Activated CD4-positive, alpha-beta T cell treated with anti-CD3 and anti-CD28 coated beads for 36 hours (primary cell): ENCODE measurements at places on chromosomes 1 and 21.

- peak; percentile 9 for DNase-seq
Observed at GRCh38 chr1:162151900-162152829, 82.7 kb downstream of the NOS1AP start.

DNA sequence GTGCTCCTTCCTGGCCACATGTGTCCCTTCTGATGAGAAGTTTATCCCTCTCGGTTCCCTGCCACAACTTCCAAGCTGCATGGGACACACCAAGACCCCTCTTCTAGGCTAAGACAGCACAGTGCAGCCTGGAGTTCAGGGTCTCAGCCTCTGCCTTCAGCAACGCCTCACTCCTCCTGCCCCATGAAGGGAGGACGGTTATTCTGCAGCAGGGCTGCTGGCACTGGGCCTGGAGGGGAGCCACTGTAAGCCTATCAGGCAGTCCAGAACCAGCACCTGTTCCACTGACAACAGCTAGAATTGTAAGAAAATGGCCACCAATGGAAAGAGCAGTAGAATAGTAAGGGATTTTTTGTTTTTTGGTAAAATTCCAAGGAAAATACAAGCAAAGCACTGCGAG is 72.3 kb downstream of the GALNT2 start:
- no peak for DNase-seq

DNA sequence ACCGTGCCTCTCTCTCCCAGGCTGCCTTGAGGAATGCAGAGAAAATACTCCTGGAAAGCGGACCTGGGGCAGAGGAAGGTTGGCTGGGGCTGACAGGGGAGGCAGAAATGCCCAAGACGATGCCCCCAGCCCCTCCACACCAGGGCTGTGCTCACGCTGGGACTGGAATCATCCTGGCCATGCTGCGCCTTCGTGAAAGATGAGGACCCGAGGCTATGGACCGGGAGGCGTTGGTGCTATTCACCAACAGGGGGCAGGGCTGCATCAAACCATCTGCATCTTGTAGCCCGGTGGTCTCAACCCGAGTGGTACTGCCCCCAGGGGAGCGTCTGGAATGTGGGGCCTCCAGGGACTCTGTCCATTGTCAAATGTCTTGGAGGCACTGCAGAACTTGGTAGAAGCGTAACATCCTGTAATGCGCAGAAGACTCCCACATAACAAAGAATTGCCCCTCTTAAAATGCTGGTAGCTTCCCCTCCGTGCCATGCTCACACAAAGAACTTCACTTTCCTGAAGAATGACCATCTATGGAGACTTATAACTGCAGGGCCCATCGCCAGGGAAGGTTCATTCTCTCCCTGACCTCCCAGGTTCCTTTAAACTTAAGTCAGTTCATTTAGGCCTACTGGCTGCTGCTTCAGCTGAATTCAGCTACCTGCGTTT is 251.2 kb downstream of the RRAGC start:
- DNase-seq = peak; percentile 47

DNA sequence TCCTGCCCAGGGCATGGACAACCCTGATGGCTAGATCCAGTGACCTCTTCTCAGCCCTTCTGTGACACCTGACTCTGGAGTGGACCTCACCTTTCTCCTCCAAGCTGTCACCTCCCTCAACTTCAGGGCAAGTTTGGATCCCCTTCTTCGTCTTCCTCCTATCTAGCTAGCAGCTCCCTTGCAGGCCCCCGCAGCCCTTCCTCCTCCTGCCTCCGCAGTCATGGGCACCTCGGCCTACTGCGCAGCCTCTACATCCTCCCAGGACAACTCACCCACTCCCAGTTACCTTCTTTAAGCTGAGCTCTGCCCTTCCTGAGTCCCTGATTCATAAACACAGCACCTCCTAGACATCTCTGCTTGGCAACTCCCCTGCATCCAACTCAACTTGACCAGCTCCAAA is 61.3 kb upstream of the ID3 start:
- DNase-seq = no peak

GRCh38 chr1:53324321-53324720 is 3.5 kb downstream of the LRP8 start:
- DNase-seq = no peak

DNA sequence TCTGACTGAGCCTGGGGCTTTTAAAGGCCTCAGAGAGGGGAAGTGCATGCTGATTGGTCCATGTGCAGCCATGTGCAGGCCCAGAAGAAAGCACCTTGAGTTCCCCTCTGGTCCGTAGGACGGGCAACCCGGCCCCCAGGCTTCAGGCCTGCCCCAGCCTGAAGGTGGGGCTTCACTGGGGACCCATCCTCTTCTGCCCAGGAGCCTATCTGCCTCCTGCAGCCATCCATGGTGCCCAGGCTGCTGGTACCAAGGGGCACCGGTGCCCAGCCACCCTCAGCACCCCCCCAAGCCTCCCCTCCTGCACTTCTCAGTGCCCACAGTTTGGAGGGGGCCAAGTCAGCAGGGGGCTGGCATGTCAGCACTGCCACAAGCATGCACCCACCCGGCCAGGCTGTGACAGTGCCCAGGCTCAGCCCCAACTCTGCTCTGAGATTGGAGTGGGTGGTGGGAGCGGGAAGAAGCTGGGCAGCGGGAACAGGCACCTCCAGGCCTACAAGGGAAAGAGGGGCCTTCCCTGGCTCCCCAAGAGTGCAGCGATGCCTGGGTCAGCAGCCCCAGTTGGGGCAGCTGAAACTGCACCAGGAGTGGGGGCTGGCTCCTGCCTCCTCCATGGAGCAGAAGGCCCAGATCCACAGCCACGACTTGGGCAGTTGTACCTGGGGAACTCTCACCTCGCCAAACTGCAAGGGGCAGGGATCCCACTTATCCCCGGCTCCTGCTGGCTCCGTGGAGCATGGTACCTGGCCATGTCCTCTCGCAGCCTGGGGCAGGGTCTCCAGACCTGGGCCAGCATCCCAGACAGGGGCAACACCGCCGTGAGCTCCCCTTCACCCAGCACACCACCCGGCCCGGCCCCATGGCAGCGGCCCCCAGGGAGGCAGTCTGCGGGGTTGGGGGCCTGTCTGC is 11.7 kb downstream of the COL6A2 start:
- DNase-seq = no peak

DNA sequence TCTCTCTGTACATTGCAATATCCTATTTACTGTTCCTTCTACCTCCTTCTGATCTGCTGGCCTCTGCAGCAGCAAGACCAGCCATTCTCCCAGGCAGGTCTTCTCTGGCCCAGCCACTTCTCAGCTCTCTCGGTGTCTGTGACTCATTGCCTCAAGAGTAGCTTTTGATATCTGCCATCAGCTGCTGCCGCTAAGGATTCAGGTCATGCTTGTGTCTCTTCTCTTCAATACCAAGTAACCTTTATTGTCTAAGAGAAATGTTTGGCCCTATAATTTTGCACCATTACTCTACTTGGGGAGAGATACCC is 101.8 kb downstream of the TMEM53 start:
- DNase-seq = no peak

DNA sequence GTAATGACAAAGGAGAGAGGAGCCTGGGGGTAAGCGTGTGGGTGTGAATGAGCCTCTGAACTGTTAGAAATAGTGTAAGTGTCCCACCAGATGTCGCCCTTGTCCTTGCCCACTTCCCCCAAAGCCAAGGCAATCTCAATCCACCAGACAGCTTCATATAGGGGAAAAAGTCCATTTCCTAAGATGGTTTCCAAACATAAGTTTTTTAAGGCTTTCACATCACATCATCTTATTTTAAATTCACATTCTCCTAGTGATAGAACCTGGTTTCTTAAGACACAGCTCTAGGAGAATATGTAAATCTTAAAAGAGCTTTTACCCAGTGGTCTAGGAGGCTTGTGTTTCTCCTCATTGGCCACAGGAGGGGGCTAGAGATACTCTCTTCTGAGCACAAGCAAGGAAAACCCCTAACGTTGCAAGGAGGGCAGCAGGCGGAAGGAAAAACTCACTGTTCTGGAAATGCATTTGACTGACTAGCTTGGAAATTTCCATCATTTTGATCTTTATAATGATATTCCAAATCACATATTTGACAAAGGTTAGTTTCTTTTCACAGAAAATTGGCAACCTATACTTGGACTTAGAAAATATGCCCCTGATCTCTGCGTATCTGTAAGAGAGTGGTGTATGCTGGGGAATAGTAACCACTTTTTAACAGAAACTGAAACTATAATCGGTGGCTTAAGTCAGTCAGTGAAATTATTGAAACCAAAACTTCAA is 51.9 kb upstream of the LPAR3 start:
- peak; percentile 75 for DNase-seq

GRCh38 chr1:198620951-198621824 is 17.7 kb upstream of the PTPRC start:
- peak; percentile 84 for DNase-seq

GRCh38 chr1:100942304-100943046 is 46.6 kb downstream of the SLC30A7 start:
- no peak for DNase-seq

DNA sequence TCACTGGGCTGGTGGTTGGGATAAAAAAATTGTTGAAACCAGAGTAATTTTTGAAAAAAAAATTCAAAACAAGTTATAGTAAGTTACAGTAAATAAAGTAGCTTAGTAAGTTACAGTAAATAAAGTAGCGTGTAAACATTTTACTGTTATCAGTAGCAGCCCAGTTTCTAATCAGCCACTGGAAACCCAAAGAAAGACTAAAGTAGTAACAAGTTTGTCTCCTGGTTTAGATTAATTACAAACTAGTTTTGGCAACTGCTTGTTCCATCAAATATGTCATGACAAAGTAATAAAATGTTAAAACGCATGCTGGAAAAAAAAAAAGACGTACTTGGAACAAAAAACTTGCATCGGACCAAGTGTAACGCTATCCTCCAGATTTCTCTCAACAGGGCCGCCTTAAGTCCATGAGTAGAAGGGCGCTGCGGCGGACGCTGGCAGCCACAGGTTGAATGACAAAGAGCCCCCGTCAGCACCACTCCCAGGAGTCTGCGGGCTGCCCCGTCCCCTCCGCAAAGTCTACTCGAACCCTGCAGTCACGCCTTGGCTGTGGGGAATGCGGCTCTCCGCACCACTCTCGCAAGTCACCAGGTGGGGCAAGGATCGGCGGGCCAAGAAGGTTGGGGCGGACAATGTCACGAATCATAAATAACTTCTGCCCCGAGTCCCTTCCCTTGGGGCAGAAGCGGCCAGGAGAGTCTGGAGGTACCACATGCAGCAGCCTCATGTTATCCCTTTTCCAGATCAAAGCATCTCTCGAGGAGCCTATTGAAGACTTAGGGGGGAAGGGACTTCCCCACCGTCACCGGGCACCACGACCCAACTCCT is 837 bp downstream of the SLC16A1 start:
- DNase-seq = peak; percentile 83

DNA sequence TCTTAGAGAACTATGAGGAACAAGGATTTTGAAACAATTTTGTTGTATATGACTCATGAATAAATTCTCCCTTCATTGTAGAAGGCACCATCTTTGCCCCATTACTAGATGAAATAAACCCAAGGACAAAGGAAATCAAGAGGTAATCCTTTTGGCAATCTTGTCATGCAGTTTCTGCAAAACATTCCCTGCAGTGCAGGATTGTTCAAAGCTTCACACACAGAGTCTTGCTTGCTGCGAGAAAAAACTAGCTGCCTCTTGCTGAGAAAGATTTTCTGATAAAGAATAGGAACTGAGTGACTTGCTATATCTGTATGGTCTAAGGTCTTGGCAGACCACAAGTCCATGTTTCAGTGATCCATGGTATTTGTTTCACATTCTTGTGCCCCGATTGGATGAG is 657.4 kb upstream of the ADGRL4 start:
- DNase-seq = no peak

GRCh38 chr1:9826087-9826486 is 2.3 kb upstream of the CLSTN1 start:
- DNase-seq = no peak

- DNase-seq = no peak
Observed at GRCh38 chr1:41622859-41623732, 138.6 kb upstream of the EDN2 start.

DNA sequence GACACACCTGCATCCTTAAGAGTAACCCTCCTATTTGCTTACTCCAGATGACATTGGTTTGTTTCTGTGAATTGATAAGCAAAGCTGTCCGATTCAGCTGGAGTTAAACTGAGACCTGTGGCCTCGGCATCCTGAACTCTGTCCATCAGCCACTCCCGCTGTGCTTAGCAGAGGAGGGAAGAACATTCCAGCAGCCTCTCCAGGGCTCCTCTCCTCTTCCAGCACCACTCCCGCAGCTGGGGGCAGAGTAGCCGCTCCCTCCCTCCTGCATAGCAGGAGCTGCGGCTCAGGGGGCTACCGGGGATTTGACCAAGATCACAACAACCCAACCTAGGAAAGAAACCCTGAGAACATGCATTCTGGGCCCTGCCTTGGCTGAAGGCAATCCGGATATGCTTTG is 8.8 kb downstream of the LRRC38 start:
- DNase-seq = no peak

DNA sequence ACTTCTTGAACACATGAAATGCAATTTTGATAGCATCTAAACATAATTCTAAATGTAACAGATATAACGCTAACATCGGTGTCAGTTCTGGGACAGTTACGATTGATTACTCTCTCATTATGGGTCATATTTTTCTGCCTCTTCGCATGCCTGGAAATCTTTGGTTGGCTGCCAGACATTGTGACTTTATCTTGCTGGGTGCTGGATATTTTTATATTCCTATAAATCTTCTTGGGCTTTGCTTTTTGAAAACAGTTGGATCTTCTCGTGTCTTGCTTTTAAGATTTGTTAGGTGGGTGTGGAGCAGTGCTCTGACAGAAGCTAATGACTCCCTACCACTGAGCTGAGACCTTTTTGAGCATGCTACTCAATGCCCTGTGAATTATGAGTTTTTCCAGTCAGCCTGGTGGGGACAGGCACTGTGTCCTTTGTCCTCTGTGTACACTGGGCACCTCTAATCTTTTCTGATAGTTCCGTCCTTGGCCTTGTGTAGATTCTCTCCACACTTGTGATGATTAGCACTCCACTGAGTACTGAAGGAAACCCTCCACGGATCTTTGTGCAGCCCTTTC is 28.0 kb upstream of the EDARADD start:
- no peak for DNase-seq

- no peak for DNase-seq
Observed at GRCh38 chr1:228148935-228149405, 760 bp upstream of the GJC2 start.

GRCh38 chr1:245777752-245778151 is 623.0 kb downstream of the KIF26B start:
- DNase-seq = no peak

GRCh38 chr1:46481961-46482360 is 7.7 kb upstream of the DMBX1 start:
- no peak for DNase-seq

DNA sequence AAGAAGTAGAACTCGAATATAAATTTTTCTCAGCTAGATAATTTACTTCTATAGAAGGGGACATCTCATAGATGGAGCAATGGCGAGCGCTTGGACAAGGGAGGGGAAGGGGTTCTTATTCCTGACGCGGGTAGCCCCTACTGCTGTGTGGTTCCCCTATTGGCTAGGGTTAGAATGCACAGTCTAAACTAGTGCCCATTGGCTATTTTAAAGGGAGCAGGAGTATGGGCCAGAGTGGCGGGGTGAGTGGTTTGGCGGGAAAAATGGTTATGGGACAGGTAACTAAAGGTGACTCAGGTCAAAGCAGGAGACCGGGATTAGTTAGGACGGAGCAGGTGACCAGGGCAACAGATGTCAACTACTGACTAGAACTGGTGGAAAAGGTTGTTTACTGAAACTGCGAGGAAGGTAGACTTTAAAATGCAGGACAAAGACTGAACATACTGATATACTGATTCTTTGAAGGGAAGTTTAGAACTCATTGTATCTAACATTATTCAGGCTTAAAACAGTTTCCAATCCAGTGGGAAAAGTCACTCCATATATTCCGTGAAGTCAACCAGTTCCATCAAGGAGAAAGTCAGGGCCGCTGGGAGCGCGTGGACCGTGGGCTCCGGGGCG is 940 bp upstream of the ATAD3A start:
- DNase-seq = peak; percentile 41
